ENCODE measurements at places on chromosomes 6 and 20. TPM values are rescaled to one million over a fixed set of nuclear protein-coding genes. Genes with fewer than 3 reads are reported as not detected.

DNA sequence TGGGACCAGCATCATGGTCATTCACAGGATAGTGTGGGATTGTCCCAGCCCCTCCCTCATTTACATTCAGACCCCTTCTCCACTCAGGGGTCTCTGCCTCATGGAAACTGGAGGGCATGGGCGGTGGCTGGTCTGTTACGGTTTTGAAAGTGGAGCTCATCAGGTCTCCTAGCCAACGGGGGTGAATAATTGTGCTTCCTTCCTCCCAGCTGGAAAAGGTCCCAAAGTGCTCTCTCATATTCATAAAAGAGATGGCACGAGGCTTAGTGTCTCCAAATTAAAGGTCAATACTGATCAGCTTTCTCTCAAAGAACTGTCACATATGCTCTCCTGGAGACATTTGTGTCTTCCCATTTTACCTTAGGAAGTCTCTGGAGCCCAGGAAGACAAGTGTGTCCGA, 19.9 kb downstream of the JARID2 start:
- no peak for DNase-seq
- H3K36me3 ChIP-seq = peaks cover 9% of the 10 kb centered on the region

DNA sequence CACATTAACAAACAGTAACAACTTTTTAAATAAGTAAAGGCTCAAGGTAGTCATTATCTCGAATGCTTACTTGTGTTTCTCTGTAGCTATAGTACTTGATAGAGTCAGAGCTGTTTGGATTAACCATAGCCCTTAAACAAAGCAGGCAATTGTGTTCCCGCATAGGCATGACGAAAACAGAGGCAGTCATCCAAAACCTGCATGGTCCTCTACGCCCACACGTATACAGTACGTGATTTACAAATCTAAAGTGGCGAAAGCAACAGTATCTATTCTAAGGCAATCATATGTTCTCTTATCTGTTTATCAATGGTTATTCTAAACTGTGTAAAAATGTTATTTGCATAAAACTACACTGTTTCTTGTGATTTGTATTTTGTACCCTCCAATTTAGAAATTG, 31.8 kb downstream of the HFE start:
- no peak overlapping the region for H3K27ac ChIP-seq
- H3K27me3 ChIP-seq = peaks cover 8% of the 10 kb centered on the region
- H3K4me3 ChIP-seq = no peak overlapping the region
- DNase-seq = no peak
- H3K4me1 ChIP-seq = peaks cover 29% of the 10 kb centered on the region

The DEFB121 gene
- total RNA-seq = not detected

DNA sequence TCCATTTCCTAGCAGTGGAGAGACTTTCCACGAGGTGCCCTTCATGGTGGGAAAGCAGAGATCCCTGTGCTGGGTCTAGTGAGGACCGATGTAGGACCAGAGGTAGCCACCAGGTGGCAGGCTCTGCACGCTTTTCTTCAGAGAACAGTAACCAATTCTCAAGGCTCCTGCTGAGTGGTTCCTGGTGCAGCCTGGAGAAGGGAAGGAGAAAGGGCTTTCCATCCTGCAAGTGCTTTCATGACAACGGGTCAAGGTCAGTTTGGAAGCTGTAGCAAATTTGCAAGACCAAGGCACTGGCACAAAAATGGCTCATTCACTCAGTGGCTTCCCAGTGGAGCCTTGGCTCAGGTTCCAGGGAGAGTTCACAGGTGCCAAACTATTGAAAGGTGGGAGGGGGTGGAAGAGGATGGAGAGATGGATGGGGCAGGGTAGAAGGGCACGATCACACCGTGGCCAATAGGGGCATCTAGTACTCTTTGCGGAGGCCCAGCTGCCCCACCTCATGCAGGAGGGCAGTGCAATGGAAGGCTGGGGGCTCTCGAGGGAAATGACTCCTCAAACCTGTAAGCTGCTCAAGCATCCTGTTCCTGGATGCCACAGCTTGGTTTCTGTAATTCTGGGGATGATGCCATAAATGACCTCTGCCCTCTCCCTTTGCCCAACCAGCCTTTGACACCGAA, 25.5 kb upstream of the KCNK16 start:
- peaks cover 5% of the 10 kb centered on the region for H3K27me3 ChIP-seq
- no peaks in the 10 kb centered on the region for H3K36me3 ChIP-seq
- H3K27ac ChIP-seq = no peak overlapping the region
- no peaks in the 10 kb centered on the region for H3K4me1 ChIP-seq
- DNase-seq = peak; percentile 43
- H3K4me3 ChIP-seq = no peak overlapping the region

The BHLHE23 gene
- not detected for total RNA-seq

GRCh38 chr20:46182276-46183200, 64.4 kb downstream of the CD40 start:
- no peak overlapping the region for H3K4me3 ChIP-seq
- no peaks in the 10 kb centered on the region for H3K36me3 ChIP-seq
- H3K27ac ChIP-seq = no peak overlapping the region
- peaks cover 25% of the 10 kb centered on the region for H3K27me3 ChIP-seq
- no peaks in the 10 kb centered on the region for H3K4me1 ChIP-seq

Measured in HFFc6 (cell line).